GM12892 (cell line): ENCODE measurements at places on chromosomes 7 and 10.

DNA sequence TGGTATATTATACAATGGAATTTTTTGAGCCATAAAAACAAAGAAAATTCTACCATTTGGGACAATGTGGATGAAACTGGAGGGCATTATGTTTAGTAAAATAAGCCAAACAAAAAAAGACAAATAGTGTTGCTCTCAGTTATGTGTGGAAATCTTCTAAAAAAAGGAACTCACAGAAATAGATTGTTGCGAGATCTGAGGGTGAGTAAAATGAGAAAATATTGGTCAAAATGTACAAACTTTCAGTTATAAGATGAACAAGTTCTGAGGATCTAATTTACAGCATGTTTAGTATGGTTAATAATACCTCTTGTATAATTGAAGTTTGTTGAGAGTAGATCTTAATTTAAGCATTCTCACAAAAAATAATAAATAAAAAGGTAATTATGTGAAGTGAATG lies 291.2 kb downstream of the KIF20B start:
- no peak for DNase-seq

DNA sequence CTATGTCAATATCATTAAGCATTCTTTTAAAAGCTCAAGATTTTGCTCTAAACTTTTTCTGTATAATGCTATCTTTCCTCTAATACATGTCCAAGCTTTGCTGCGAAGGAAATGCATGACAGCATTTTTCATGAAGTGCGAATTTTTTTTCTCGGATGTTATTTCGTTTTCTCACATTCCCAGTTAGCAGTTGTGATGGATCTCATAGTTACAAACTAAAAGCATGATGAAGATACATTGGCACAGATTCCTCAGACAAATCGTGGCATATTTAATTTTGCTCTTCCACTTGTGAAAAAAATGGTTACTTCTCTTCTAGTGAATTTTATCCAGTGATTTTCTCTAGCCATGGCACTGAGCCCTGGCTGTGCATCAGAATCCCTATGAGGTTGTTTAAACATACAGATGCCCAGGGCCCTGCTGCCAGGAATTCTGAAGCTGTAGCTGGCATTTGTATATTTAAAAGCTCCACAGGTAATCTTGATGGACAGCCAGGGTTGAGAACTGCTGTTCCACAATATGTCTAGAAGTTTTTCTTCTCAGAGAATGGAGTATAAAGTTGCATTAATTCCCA lies 299.8 kb upstream of the NEBL start:
- no peak for DNase-seq

- no peak for DNase-seq
Measured at GRCh38 chr10:62108759-62109586, 159.7 kb downstream of the RTKN2 start.

DNA sequence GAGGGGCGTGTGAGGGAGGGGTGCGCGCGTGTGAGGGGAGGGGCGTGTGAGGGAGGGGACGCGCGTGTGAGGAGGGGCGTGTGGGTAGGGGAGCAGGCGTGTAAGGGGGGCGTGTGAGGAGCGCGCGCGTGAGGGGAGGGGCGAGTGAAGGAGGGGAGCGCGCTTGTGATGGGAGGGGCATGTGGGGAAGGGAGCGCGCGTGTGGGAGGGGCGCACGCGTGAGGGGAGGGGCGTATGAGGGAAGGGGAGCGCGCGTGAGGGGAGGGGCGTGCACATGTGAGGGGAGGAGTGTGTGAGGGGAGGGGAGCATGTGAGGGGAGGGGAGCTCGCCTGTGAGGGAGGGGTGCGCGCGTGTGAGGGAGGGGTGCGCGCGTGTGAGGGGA lies 19.1 kb downstream of the MXI1 start:
- DNase-seq: peak; percentile 59

DNA sequence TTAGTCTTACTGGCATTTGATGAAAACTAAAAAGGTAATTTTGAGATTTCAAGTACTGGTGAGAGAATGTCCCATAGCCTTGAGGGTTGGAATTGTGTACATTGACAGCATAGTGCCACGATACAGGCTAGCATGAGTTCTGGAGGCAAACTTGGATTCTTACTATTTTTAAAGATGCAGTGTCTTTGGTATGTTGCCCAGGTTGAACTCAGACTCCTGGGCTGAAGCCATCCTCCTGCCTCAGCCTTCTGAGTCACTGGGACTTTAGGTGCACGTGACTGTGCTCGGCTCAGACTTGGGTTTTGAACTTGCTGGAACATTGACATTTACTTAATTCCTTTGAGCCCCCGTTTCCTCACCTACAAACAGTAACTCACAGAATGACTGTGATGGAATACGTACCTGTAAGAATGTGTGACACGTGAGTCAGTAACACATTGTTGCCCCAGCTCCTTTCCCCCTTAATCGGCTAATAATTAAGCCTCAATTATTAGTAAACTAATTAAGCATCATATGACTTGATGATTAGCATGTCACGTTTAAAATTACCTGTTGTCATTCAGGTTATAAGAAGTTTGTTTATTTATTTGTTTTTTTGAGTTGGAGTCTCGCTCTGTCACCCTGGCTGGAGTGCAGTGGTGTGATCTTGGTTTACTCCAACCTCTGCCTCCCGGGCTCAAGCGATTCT lies 10.6 kb downstream of the DNAJB6 start:
- DNase-seq: no peak

DNA sequence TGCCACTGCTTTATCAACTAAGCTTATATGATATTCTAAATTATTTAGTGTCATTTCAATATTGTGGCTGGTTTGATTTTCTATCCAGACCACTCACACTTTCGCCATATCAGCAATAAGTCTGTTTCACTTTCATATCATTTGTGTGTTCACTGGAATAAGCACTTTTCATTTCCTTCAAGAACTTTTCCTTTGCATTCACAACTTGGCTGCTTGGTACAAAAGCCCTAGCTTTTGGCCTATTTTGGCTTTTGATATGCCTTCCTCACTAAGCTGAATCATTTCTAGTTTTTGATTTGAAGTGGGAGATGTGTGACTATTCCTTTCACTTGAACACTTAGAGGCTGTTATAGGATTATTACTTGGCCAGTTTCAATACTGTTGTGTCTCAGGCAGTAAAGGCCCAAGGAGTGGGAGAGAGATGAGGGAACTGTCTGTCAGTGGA lies 120.9 kb upstream of the NAMPT start:
- DNase-seq: no peak

- DNase-seq: no peak
Measured at GRCh38 chr10:59325116-59325515, 37.2 kb downstream of the FAM13C start.

DNA sequence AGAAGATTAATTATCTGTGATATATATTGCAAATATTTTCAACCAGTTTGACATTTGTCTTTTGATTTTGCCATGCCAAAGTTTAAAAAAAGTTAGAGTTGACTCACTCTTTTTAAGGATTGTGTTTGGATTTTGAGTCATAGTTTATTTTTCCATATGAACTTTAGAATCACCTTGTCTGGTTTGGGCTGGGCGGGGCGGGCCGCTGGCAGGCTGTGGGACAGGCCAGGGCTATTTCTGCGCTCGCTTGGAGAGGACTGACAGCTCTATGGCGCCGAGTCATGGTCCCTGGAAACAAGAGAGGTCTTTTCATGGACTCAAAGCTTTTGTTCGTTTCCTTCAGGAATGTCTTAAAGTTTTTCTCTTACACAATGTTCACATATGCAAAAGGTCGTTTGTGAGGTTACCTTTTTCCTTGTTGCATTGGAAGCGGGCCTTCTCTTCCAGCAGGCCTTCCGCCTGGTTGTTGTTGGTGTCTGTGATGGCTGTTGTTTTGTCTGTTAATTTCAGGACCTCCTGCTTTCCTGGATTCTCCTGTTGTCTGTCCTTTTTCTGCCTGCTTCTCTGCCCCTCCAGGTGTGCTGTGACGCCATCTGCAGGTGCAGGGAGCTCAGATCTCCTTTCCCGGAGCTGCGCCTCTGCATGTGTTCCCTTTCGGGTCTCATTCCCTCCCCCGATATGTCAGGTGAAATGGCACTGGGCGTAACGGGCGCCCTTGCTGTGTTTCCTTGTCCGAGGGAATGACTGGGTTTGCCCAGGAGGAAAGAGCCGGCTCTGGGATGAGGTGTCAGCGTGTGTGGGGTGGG lies 53.8 kb downstream of the INPP5A start:
- no peak for DNase-seq

GRCh38 chr7:100585511-100586265 lies at the start of gene LRCH4:
TSS of gene LRCH4 (minus strand) at chr7:100586129. CDS start at chr7:100586100, 29 bp downstream.
- peak; percentile 99 for DNase-seq

DNA sequence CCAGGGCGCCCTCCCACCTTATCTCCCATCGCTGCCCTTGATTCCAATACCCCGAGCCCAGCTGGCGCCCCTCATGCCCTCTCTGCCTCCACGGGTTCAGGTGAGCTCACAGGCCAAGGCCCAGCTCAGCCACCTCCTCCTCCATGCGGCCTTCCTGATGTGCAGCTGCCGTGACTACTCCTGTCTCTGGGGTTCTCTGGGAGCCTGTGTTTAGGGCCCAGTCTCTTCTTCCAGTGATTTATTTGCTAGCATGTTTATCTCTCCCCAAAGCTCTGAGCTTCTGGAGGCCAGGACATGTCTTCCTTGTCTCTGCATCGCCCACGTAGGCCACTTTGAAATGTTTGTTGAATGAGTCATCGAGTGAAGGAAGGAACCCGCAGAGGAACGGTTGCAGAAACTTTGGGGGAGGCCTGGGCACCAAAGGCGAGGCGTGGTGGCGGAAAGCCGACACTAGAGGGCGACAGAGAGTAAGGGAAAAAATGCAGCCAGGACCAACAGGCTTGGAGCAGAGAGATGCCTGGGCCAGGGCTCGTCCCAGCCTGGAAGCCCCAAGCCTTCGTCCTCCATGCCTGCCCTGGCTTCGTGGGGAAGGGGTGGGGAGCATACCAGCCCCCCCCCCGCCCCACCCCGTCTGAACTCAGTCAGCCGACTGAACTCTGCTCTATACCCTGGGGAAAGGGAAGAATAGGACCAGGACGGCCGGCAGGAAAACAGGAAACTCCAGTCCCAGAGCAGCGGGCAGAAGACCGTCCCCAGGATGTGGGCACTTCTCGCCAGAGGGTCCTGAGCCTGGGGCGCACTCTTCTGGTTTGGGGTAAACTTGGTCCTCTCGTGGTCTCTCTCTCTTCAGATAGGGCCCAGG lies 10.9 kb upstream of the HSPB1 start:
- peak; percentile 88 for DNase-seq

- DNase-seq: no peak
Measured at GRCh38 chr10:132455986-132456847, 59.2 kb downstream of the PWWP2B start.

GRCh38 chr7:51198654-51199053 lies 118.0 kb downstream of the COBL start:
- DNase-seq: no peak

GRCh38 chr7:70595755-70596597 lies 536.0 kb upstream of the GALNT17 start:
- DNase-seq: peak; percentile 18

GRCh38 chr7:134718211-134718875 lies 61.1 kb upstream of the CALD1 start:
- DNase-seq: no peak
